CD4-positive, alpha-beta T cell treated with Interleukin-2 at 100 ng/mL for 4 hours (primary cell): ENCODE measurements at places on chromosomes 5 and 9.

DNA sequence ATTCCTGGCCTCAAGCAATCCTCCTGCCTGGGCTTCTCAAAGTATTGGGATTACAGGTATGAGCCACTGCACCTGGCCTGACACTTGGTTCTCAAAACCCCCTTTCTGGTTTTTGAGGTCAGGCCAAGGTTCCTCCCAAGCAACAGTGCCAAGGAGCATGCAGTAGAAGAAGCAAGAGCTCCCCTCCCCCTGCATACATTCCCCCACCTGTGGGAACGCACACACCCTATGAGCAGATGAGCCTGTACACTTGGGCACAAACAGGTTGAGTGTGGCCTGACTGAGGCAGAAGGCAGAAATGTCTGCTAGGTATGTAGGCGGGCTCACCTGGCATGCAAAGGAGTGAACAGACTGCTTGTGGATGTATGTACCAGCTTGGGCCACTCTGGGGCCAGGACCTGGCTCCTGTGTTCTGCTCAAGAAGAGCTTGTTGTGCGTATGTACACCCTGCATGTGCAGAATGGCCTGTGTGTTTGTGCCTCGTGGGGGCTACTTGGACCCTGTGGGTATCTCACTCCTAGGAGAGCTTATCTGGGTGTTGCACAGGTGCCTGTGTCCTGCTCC, 1.7 kb downstream of the GPRIN1 start:
- no peak for DNase-seq

- DNase-seq = no peak
These were observed 187.6 kb upstream of the TNC start for GRCh38 chr9:115305543-115305942.

DNA sequence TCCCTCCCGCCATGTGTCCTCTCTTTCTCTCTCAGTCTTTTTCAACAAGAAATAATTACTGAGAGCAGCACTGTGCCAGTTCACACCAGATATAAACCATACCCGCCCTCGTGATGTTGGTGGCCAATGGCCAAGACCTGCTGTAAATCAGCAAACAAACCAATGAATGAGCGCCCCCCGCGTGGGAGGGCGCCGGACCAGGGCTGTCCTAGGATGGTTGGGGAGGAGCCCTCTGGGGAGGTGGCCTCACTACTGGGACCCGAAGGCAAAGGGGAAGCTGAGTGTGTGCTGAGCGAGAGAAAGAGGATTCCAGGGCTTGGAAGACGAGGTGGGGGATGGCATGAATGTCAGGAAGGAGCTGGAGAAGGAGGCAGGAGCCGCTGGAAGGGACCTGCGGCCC, 51.2 kb upstream of the BARHL1 start:
- no peak for DNase-seq

GRCh38 chr9:73348471-73348870, 196.8 kb downstream of the ANXA1 start:
- DNase-seq = no peak

- no peak for DNase-seq
These were observed 1.3 kb downstream of the BRD3 start for GRCh38 chr9:134066526-134066912.

- DNase-seq = no peak
These were observed 102.7 kb downstream of the EFNA5 start for GRCh38 chr5:107567901-107568671.
